Cerebellum (tissue), 4 donors: ENCODE measurements at places on chromosomes 5 and 9. TPM values are rescaled to one million over a fixed set of nuclear protein-coding genes. Genes with fewer than 3 reads are reported as not detected.

DNA sequence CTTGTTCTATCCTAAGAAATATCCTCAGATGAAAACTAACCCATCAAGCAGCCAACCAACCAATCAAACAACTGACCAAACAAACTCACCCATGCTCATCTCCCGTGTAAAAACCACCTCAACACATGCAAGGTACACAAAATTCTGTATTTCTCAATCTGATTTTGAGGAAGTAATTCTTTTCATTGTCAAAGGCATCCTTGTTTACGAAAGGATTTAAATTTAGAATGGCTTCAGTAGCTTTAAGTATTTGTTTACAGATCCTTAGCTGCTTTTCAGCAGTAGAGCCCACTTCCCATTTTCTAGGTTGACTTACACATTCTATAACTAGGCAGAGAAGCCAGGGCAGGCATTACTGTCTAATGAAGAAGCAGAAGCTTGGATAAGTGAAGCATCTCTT is 78.6 kb downstream of the NTRK2 start:
- no peak for DNase-seq

NR2F1-AS1 gene
- total RNA-seq = 70.1 TPM

- DNase-seq = no peak
Measured at GRCh38 chr9:7342736-7343135, 456.8 kb downstream of the DMAC1 start.

DNA sequence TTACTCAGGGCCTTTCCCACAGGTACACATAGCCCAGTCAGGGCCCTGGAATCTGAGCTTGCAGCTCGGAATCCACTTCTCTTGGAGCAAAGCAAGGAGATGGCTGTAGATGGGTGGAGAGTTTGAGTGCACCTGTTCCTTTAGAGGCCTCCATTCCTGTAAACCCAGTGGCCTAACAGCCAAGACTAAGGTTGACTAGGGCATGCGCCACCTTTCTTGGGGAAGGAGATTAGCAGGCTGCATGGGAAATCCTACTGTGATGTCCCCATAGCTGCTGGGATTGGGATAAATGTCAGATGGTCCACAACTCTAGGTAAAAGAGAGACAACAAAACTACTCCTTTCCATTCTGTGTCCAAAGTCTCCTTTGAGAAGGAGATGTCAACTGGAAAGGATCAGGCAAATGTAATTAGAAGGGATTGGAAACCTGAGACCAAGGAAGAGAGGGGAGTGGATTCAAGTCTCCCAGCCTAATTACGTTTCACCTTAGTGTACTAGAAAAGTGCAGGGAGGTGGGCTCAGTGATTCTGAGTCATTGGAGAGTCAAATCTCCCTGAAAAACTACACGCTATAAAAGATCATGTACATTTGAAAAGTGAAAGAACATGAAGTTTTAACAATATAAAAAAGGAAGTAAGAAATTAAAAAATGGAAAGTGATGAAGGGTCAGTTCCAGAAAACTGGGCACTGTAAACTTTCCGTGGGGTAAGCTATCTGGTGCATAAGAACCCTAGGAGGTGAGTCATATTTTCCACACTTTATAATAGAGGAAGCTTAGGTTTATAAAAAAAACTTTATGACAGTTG is 104.2 kb downstream of the SEC61B start:
- no peak for DNase-seq

DNA sequence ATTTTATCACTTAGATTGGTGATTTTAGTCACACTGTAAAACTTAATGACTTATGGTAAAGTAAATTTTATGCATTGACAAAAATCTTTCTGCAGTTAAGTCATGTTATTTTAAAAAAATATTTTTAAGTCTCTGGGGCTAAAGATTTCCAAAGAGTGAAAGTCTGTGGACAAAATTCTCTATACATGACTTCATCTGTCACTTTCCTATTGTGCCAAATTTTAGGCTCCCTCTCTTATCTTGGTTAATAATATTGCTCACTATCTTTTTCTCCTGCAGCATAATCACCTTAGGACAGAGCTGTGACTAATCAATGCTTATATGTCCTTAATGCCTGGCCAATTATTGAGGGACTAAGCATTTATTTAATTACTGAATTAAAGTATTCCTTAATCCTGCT is 15.2 kb downstream of the LURAP1L start:
- no peak for DNase-seq

DNA sequence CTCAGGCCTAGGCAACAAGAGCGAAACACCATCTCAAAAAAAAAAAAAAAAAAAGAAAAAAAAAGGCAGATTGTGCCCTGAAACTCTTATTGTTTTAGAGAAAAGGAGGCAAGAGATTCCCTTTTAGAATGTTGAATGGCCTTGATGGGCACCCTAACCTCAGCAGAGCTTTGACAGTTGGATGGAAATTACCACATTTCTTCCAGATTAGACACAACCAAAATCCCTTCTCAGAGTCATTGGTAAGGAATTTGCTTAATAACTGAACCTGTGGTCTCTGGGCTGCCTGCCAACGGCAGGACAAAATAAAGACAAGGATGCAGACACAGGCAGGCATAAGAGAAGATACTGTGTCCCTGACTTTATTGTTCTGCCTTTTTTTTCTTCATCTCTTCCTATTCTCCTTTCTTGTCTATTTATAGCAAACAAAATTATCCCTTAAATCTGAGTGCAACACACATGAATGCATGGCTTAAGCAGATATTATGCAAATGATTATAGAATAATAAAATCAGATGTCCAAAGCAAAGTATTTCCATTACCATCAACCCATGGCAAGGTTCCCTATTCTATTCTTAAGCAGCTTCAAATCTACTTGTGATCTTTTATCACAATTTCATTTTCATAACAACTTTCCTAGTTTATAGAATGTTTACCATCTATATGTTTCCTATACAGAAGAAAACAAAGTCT is 37.3 kb upstream of the TRIO start:
- no peak for DNase-seq

- DNase-seq = no peak
Measured at GRCh38 chr5:138725153-138725817, 27.9 kb upstream of the CTNNA1 start.

SLC25A2 gene
- 0.36 TPM for total RNA-seq

GRCh38 chr9:119033596-119033995 is 335.6 kb downstream of the BRINP1 start:
- DNase-seq = no peak

DNA sequence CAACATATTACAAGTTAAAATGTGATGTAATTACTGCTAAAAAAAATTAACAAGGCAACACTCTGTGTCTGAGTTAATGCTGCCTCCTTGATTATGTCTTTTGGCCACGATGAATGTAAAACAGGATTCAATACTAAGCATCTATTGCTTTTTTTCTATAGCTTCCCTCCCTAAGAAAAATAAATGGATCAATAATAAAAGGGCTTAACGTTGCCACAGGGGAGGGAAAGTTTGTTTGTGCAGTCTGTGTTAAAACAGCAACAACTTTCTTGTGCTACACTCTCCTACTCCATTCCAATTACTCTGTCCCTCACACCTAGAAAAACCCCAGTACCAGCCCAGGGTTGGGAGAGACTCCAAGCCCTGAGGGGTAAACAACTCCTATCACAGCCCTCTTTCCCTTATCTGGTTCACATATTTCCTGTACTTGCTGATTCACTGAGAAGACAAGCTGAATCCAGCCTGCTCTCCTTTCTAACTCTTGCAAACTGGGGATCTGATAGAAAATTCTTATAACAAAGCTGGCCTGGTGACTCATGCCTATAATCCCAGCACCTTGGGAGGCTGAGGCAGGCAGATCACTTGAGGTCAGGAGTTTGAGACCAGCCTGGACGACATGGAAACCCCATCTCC is 44.8 kb downstream of the PTPN3 start:
- DNase-seq = no peak

DNA sequence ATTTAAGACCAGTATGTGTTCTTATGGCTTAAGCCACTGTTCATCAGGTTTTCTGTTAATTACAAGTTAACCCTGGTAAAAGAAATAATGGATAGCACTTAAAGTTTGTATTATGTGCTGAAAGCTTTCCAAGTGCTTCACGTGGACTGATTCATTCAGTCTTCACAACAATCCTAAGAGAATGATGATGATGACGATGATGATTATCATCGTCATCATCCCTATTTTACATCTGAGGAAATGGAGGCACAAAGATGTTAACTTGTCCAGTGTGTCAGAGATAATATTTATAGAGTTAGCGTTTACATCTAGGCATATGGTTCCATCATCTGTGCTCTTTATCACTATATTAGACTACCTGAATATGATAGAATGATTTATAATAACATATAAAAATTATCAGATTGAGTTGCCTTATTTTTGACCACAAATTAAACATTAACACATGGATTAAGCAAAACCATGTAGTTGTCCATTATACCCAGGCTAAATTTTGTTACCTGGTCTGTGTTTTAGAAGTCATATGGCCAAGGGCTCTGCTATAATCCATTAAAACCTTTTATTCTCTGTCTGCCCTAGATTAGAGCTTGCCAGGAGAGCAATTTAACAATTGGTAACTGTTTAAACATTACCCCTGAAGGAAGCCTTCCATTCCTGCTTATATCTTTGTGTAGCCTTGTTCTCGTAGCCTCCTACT is 102.3 kb upstream of the MAP3K1 start:
- no peak for DNase-seq
